ENCODE measurements at places on chromosomes 13 and 19.

DNA sequence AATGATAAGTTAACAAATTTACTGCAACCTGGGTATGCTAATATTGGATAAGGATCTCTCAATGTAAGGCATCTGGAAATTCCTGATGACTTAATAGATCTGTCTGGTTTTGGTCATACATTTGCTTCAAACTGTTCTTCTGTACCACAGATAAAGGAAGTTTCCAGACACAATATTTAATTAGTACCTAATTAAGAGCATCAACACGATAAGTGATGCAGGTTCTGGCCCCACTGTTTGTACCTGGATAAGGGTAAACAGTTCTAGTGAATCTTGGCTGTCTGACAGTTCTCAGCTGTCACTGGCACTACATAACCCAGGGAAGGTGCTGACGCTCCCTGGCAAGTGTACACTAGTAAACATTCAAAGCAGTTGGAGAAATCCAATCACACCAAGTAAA lies 165.6 kb downstream of the MZT1 start:
- no peak for DNase-seq

DNA sequence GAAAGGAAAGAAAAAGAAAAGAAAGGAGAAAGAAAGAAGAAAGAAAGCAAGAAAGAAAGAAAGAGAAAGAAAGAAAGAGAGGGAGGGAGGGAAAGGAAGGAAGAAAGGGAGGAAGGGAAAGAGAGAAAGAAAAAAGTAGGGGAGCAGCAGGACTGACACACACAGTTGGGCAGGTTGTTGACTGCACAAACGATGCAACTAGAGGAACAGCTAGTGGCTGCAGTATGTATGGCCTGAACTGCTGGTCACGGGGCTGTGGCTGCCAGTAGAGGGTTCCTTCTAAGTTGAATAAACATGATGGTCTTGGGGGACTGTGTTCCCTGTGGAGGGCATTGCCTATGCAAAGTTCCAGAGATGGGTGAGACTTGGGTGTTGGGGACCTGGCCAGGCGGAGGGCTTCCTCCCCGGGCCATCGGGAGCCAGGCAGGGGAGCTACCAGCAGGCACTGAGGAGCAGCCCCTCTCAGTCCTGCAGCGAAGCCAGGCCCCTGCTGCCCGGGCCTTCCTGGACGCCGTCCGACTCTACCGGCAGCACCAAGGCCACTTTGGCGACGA lies 16.7 kb upstream of the COLGALT1 start:
- DNase-seq: peak; percentile 9

- DNase-seq: no peak
Measured at GRCh38 chr13:86870444-86870843, 800.7 kb upstream of the SLITRK5 start.

GRCh38 chr19:47373246-47374240 lies 24.4 kb downstream of the DHX34 start:
- DNase-seq: no peak

- no peak for DNase-seq
Measured at GRCh38 chr19:44816301-44816700, 7.4 kb downstream of the BCAM start.

- DNase-seq: no peak
Measured at GRCh38 chr19:660793-661426, 2.1 kb downstream of the RNF126 start.

DNA sequence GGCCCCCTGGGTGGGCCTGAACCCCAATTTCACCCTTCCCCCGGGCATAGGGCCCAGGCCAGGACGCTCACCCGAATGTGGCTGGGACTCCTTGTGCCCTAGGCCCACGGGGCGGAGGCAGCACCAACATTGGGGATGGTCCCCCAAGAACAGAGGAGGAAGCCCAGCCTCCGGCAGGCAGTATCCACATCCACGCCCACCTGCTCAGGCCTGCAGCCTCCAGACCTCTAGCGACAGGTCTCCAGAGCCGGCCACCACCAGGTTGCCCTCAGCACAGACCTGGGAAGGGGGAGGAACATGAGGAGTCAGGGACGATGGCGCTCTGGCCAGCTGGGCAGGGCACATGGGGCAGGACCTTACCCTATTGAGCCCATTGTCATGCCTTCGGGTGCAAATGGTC lies 1.2 kb downstream of the GNG14 start:
- no peak for DNase-seq

- DNase-seq: no peak
Measured at GRCh38 chr19:8116437-8117293, 32.7 kb downstream of the FBN3 start.

GRCh38 chr19:7740682-7741054 lies 6.7 kb downstream of the CD209 start:
- no peak for DNase-seq

- no peak for DNase-seq
Measured at GRCh38 chr13:29534083-29534482, 61.4 kb downstream of the SLC7A1 start.

DNA sequence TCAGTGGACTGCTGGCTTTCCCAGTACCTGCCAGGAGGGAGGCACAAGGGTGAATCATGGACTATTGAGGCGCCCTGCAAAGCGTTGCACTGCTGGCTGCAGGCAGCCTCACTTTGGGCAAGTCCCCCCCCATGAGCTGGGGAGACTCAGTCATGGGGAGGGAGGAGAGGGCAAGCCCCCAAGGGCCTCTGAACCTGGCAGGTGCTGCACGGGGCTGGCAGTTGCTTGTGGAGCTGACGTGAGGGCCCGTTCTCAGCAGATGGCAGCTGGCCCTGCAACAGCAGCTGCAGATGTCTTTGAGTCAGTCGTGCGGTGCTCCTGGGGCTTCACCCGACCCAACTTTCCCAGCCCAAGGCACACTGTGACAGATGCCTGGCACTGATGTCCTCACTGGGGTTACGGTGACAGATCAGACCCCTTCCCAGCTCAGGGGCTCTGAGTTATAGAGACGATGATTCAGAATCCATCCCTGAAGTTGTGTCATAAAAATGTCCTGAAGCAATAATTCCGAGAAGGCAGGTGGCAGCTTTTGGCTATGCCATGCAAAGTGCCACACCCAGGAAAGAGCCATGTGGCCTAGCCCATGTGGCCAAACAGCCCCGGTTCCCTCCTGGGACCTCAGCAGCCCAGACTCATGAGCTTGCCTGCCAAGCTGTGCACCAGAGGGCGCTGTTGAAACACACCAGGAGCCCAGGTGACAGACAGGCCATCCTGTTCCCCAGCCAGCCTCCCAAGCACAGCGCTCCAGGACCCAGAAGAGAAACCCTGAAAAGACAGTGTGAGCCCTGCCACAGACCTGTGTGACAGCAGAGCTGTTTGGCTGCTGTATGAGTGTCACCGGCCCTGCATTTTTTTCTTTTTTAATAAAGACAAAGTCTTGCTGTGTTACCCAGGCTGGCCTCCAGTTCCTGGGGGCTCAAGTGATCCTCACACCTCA lies 53.6 kb upstream of the LDLR start:
- DNase-seq: peak; percentile 88
